ENCODE measurements at places on chromosomes 2 and 18.

DNA sequence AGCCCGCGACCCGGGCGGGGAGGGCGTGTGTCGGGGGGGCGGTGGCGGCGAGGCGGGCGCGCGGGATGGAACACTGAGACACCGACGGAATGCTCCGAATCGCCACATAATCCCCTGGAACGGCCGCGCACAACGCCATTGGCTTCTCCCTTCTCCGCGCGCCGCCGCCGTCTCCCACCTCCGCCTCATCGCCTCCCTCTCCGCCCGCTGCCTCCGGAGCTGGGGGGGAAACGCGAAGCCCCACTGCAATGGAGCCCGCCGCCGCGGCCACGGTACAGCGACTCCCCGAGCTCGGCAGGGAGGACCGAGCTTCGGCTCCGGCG lies at the start of gene PHLPP1:
Gene PHLPP1 (plus strand): TSS at position 106 of the 323 bp plus-strand sequence. CDS start 143 bp downstream, at position 249.
- DNase-seq, result no peak

GRCh38 chr2:144281476-144281875 lies 238.4 kb downstream of the ZEB2 start:
- DNase-seq, result no peak

GRCh38 chr2:231565887-231566594 lies 26.6 kb upstream of the TEX44 start:
- no peak for DNase-seq

DNA sequence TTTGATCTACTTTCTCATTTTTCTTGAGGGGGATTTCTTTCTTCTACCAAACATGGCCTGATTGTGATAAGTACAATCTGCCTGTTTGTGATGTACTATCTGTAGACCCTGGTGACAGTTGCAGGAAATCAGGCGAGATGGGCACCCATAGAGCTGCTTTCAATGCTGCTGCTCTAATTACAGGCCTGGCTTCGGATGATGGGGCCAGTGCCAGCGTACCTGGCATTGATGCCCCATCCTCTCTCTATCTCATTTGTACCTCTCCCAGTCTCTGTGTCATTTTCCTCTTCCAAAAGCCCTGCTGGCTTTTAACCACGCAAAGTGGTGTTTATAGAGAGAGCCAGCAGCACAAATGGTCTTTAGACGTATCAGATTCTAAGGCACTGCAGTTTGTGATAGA lies 69.9 kb downstream of the KCTD18 start:
- no peak for DNase-seq

DNA sequence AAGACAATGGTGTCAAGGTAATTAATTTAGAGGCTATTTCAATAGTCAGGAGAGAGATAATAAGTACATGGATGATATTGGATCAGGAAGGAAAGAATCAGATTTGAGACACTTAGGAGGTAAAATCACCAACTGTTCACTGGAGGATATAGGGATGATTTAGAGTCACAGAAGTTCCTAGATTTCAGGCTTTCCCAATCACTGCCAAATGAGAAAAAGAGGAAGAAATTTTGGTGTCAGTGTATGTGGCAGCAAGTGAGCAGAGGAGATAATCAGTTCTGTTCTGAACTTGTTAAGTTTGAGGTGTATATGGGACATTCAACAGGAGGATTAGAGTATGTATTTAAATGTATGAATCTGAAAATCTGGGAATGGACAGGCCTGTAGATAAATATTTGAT lies 640.4 kb downstream of the NR4A2 start:
- DNase-seq, result no peak

GRCh38 chr18:56799756-56800155 lies 148.6 kb downstream of the WDR7 start:
- DNase-seq, result no peak

DNA sequence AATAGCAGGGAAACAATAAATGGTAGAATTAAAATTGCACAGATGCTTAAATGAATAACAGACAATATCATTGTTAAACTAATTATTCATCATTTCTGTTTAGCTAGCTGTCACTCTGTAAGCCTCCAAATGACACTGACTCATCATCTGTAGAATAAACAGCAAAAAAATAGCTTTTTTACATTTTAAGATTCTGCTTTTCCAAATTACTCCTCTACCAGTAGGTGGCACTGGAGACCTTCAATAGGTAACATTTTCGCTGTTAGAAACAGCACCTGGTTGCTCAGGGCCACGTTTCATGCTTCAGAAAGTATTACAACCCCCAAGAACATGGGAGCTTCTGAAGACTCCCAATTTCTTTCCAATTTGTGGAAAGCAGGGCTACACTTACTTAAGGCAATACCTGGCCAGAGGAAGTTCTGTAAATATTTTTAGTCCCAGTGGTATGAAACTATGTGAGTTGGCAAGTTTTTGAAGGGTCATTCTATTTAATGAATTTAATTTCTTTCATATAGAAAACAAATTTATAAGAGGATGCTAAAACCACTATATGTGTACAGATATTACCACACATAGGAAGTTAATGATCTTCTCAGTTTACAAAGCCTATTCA lies 45.4 kb downstream of the TTN start:
- peak; percentile 39 for DNase-seq

DNA sequence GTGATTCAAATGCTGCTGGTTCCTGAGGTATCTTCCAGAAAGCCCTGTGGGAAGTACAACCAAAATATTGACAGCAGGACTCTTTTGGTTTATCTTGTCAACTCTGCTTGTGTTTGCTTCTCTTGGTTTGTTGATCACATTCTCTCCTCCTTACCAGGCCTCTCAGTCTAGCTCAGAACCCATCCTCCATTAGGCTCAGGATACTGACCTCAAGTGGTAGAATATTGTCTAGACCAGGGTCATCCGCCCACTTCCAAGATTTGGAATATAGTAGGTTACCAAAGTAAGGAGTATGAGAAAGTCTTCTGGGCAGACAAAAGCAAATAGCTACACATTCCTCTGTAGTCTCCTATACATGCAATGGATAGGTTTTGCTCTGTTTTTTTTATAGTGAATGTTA lies 56.6 kb downstream of the XIRP2 start:
- no peak for DNase-seq

GRCh38 chr2:239175181-239175580 lies 225.6 kb downstream of the HDAC4 start:
- no peak for DNase-seq

- no peak for DNase-seq
These were observed 1341.8 kb upstream of the NXPH2 start for GRCh38 chr2:140122001-140122400.

- no peak for DNase-seq
These were observed 12.1 kb downstream of the CFLAR start for GRCh38 chr2:201128033-201128432.
